ENCODE measurements at places on chromosomes 11 and 22.

DNA sequence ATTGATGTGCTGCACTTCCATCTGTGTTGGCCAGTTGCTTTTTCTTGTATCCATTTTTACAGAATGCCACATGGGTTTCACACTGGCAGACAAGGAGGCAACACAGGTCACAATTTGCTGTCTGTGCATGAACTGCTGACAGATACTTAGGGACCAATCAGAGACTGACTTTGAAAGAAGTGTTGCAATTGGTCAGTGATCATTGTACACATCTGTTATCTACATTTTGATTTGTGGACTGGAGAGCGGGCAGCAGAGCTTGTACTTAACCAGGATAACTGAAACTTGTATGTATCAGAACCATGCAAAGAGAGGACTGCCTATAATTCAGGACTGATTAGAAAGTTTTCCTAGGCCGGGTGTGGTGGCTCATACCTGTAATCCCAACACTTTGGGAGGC lies 21.8 kb downstream of the PRR5 start:
- no peak for DNase-seq

- DNase-seq = no peak
These were observed 539.6 kb upstream of the CADM1 start for GRCh38 chr11:116043857-116044256.

- no peak for DNase-seq
These were observed 561 bp downstream of the PGM2L1 start for GRCh38 chr11:74397501-74398243.

DNA sequence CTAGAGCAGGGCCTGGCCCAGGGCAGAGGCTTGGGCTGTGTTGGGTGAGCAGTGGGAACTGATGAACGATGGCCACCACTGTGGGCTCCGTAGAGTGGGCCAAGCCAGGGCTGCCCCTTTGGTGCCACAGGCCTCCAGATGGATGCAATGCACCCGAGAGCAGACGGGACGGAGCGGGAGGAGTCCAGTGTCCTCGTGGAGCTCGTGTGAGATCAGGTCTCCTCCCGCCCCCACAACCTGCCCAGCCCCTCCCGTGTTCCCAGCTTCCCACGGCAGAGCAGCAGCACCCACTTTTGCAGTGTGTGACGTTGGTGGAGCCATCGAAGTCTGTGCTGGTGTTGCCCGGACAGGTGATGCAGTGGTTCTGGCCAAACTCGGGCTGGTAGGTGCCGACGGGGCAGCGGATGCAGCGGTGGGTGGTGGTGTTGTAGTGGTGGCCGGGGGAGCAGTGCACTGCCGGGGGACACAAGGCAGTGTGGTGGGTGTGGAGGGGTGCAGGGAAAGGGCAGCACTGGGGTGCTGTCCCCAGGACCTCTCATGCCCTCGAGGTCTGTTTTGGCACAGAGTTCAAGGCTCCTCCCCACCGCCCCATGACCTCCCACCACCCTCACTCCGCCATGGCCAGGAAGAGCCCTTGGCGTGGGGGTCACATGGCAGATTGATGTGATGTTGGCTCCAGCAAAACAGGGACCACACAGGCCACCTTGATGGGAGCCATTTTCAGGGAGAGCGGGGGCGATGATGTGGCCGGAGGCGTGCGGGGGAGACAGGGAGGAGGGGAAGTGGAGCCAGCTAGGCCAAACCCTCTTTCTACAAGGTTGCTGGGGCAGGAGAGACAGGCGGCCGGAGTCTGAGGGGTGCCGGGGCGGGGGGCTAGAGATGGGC lies 23.9 kb upstream of the TTLL12 start:
- no peak for DNase-seq

DNA sequence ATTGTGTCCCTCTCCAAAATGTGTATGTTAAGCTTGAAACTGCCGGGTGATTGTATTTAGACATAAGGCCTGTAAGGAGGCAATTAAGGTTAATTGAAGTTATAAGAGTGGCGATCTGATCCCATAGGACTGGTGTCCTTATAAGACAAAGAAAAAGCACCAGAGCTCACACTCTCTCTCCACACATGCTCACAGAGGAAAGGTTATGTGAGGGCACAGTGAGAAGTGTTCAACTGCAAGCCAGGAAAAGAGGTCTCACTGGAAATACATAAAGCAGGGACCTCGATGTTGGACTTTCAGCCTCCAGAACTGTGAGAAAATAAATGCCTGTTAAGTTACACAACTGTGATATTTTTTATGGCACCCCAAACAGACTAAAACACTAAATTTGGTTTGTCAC lies 1233.8 kb upstream of the CNTN5 start:
- no peak for DNase-seq

- DNase-seq = no peak
These were observed 56.1 kb downstream of the KIAA1671 start for GRCh38 chr22:25008666-25009065.

DNA sequence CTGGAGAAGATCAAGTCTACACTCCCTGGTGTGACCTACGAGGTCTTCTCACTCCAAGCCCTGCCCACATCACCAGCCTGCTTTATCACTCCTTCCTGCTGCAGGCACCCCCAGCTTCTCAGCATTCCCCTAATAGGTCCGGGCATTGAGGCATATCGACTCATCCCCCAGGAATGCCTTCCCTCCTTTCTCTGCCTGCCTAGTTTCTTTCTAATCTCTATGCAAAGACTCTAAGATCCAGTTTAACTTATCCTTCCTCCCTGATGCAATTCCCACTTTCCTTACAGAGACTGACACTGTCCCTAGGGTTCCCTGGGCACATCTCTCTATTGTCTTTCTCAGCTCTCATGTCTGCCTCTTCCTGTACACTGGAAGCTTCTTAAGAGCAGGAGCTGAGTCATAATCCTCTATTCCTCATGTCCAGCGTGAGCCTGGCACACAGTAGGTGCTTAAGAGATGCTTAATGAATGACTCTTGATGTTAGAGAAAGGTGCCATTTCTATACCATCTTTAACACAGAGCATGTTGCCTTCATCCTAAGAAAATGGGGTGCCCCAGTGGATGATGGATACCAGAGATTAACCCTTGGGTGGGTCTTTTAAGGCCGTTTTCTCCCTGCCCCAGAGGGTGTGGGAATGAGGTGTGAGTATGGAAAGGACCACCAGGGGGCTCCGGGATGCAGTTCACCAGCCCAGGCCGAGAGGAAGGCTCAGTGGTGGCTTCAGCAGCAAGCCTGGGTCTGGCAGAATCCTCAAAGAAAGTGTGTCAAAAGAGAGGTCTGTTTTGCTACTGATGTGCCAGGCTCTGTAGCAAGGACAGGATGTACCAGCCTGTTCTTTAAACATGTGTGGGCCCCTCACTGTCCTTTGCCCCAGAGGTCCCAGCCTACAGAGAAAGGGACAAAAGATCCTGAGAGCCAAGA lies 34.7 kb downstream of the PARVA start:
- DNase-seq = peak; percentile 24

DNA sequence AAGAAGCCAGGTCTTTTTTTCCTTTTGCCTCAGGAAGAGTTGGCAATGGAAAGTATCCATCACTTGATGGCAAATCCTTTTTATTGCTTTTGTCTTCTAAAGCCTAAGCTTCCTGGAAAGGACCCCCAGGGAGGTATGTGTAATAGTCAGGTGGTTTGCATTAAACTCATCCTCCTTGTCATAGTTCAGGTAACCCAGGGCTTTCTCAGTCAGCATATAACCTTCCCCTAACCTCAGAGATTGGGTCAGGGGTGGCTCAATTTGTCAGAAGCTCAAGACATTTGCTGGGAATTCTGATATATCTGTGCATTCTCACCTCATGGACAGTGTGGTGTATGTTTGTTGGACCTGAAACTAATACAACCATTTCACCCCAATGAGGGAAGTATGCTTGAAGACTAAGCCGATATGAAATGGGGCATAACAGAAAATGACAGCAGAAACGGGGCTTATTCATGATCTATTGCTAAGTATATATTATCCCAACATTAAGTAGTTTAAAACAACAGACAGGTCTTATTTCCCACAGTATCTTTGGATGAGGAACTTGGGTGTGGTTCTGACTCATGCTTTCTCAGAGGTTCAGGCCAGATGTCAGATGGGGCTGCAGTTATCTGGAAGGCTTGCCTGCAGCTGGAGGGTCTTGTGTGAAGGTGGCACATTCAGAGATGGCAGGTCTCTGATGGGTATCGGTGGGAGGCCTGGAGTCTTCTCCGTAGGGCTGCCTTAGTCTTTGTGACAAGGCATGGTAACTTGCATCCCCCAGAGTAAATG lies 135.8 kb upstream of the SPON1 start:
- DNase-seq = no peak

GRCh38 chr11:65801153-65801987 lies 14.5 kb downstream of the OVOL1 start:
- no peak for DNase-seq

DNA sequence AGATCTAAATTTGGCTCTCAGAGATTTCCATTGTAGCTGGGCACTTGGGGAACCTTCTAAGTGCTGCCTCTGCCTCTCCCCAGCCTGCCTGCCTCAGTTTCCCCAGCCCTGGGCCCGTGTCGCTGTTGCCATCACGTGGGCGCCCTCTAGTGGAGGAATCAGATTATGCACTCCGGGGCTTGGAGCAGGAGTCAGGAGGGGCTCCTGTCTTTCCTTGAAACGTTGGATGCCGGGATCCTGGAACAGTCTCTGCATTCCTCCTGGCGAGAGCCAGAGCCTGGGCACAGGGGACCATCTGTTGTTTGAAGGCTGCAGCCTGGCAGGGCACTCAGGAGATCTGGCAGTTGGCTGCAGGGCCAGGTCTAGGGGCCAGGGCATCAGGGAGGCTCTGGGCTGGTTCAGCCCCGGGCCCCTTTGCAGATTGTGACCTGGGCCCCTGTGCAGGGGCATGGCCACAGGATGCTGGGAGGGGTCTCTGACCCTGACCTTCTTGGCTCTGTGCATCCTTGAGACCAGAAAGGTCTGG lies 71.6 kb downstream of the LRP5 start:
- DNase-seq = no peak

GRCh38 chr22:26502688-26503561 lies 9.3 kb downstream of the TFIP11 start:
- no peak for DNase-seq

DNA sequence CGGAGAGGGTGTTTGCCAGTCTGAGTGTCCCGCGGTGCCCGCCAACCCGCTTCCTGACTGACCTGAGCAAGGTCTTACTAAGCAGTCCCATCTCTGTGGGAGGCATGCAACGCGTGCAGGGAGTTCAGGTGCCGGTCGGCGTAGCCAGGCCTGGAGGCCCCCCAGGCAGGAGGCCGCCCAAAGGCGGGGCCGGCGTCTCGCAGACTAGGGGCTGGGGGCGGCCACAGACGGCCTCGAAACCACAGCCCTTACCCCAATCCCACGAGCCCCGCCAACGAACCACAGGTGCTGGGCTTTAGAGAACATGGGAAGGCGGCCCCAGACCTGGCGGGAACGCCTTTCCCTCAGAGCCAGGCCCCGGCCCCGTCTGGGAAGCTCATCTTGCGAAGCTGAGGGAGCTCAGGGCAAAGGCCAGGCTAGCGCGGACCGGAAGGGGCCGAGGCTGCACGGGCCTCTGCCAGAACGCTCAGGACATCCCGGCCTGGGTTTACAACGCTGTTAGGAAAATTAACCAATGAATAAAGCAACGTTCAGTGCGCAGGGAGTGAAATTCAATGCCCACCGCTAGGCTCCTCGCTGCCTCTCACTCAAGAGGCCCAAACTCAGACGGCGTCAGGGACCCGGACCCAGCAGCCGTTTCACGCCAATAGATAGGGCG lies 2.1 kb upstream of the MTFP1 start:
- no peak for DNase-seq

- DNase-seq = no peak
These were observed 124.3 kb upstream of the TTC12 start for GRCh38 chr11:113189909-113190667.

- no peak for DNase-seq
These were observed 409.3 kb downstream of the BRD1 start for GRCh38 chr22:49418341-49418894.

DNA sequence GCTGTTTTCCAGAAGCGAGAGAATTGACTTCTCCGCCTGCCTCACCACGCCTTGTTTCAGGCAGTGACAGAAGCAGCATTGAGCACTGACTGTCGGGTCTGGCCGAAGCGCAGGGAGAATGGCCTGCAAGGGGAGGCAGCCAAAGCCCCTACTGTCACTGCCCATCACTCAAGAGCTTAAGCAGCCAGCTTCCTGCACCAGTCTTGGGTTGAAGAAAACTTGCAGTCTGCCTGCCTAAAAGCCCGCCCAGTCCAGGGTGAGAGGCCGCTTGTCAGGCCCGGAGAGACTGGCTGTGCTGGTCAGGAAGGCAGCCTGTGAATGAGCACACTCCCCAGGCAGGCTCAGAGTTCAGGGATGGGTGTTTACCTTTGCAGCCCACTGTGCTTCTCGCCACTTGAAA lies 108.3 kb downstream of the PKNOX2 start:
- no peak for DNase-seq

GRCh38 chr11:42596576-42597145 lies 715.1 kb upstream of the API5 start:
- no peak for DNase-seq

- no peak for DNase-seq
These were observed 11.8 kb upstream of the MIF start for GRCh38 chr22:23882370-23882769.

DNA sequence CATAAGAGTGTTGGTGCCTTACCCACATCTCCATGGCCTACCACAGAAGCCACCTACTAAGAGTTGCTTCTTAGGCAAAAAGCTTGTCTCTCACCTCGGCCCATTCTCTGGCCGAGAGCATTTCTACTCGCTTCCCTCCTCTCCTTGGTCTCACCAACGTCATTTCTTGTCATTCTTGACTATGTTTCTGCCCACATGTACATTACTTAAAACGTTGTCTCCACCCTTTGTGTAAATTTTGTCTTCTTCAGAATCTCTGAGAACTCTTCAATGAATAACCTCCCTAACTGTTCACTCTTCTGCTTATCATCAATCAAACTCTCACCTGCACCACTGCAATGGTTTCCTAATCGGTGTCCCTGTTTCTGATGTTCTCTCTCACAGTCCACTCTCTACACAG lies 20.1 kb downstream of the SOX6 start:
- DNase-seq = no peak

GRCh38 chr11:31720225-31720624 lies 90.9 kb downstream of the PAX6 start:
- no peak for DNase-seq

- DNase-seq = no peak
These were observed 421.8 kb upstream of the ANO5 start for GRCh38 chr11:21771097-21771496.

DNA sequence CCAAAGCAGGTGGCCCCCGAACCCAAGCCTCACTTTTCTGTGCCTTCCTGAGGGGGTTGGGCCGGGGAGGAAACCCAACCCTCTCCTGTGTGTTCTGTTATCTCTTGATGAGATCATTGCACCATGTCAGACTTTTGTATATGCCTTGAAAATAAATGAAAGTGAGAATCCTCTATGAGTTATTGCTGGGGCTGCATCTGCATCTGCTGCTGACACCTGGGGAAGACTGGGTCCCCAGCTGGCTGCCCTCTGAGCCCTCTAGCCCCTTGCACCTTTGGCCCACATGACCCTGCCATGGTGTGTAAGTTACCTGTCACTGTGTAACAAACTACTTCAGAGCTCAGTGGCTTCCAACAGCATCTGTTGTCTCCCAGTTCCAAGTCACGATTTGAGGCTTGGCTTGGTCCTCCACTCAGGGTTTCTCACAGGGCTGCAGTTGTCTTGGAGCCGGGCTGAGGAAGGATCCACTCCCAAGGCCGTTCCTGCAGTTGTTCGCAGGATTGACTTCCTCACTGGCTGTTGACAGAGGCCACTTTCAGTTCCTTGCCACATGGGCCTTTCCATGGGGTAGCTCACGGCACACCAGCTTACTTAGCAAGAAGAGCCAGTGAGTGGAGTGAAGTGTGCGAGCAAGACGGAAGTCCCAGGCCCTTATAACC lies 13.5 kb upstream of the UVRAG start:
- no peak for DNase-seq

- DNase-seq = no peak
These were observed 53.4 kb downstream of the NCAPD3 start for GRCh38 chr11:134170177-134170918.
